ENCODE measurements at places on chromosomes 6 and 20.

- peak; percentile 36 for DNase-seq
Observed at GRCh38 chr20:59495894-59496510, 108.3 kb upstream of the PHACTR3 start.

- DNase-seq: no peak
Observed at GRCh38 chr6:36353411-36353915, 16.8 kb upstream of the BNIP5 start.

GRCh38 chr6:168179702-168180382 lies 100.8 kb upstream of the FRMD1 start:
- DNase-seq: no peak

DNA sequence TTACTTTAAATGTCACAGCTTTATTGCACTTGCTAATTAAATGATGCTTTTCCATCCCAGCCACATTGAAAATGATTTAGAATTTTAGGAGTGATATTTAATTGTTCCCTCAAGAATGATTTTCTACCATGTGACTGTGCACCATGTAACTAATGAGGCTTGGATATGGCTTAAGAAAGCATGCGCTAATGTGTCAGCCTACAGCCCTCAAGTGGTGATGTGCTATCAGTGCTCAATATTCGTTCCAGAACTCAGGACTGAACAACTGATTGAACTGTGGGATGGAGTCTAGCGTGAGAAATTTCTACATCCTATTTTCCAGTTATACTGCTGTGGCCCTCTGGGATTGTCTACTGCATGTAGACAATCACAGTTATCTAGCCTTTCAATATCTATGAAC lies 71.5 kb downstream of the PKIB start:
- DNase-seq: no peak

- no peak for DNase-seq
Observed at GRCh38 chr6:74755778-74756177, 450.1 kb downstream of the COL12A1 start.

DNA sequence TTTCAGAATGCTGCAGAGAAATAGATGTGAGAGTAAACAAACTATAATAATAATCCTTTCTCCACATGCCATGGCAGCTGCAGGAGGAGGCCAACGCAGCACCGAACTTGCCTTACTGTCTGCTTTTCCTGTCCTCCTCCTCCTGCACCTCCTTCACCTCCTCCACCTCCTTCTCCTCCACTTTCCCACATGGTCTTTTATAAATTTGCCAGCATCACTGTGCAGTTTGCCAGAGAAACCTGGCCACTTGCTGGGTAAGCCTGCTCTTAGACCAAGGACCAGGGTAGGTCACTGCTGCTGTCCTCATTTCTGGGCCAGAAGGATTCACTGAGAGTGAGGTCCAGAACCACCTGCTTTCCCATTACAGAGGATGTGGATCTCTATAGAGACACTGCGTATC lies 8.7 kb downstream of the SGK1 start:
- DNase-seq: no peak

GRCh38 chr6:25655723-25656122 lies 3.7 kb downstream of the SCGN start:
- no peak for DNase-seq

GRCh38 chr6:108897371-108897770 lies 49.1 kb downstream of the ARMC2 start:
- DNase-seq: no peak

DNA sequence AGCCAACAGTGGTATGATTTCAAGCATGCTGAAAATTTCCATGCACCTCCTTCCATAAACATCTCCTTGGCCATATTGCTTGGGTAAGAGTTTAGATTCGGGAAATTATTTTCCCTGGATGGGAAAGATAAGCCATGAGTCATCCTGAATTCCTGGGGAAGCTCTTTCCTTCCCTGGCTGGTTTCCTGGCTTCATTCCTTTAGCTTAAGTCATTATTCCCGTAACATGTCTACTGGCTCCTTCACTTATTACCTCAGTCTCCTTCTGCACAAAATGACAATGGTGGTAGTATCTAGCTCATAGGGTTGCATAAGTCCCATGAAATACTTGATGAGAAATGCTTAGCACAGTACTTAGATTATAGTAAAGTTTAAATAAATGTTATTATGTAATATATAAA lies 27.6 kb downstream of the TINAG start:
- no peak for DNase-seq

DNA sequence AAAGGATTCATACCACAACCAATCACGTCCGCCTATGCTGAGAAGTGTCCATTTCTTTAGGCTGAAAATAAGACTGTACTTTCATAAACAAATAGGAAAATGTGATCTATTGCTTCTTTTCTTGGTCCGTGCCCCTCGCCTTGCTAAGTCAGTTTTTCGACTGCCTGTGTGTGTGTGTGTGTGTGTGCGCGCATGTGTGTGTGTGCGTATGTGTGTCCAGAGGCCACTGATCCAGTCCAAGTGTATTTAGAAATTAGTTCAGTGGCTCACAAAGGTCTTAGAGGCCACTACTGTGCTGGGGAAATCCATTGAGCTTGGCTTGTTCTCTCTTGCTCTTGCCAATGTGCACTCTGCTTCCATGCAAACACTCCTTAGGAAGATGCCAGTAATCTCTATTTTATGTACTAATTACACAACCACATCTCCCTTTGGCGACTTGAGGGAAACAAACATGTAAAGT lies 50.5 kb downstream of the SLC22A23 start:
- DNase-seq: no peak

DNA sequence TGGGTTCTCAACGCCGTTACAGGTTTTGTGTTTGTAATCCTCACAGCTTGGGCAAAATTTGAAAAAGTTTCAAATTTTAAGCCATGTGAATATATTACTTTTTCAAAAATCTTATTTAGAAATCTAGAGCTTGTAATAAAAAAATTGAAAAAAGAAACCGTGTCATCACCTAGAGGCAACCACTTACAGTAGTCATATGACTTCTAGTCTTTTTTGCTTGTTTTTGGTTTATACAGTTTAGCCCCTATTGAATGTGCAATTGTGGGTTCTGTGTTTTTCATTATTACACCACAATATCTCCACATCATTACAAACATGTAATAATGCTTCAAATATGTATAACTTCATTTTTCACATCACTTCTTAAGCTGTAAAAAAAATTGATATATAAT lies 888 bp downstream of the DYNLRB1 start:
- no peak for DNase-seq

DNA sequence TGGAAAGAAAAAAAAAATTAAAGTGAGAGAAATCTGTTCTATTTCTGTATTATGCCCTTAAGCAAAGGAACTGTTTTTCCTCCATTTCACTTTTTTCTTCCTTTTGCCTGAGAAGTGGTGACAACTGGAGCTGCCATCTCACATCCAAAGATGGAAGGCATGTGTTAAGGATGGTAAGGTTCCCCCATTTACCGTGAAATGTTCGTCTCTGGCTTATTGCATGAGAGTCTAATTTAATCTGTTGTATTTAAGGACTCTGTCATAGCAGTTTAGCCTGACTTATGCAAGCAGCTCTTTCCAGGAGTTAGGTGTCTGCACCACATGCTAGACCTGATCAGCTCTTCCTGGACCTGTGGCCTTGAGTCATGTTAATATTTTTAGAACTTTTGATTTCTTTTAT lies 389.5 kb upstream of the MAP3K7 start:
- no peak for DNase-seq

DNA sequence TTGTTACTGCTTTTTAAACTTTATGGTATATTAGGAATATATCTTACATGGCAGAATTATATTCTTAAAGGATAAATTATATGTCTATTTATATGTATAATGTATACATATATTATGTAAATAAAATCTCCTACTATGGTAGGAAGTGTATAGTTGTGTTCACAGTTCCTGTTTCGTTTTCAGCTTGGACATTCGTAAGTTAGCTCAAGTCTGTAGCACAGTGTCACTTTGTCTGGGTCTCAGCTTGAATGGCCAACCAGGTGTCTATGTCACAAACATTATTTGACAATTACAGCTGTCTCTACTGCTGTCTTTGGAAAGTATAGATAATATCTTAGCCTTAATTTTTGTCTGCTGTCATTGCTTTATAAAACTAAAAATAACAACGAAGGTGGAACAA lies 303.9 kb downstream of the CDKAL1 start:
- no peak for DNase-seq

- DNase-seq: peak; percentile 66
Observed at GRCh38 chr6:3138341-3138740, 19.0 kb downstream of the TUBB2A start.

- peak; percentile 81 for DNase-seq
Observed at GRCh38 chr6:149934249-149935156, 7.3 kb upstream of the ULBP2 start.

DNA sequence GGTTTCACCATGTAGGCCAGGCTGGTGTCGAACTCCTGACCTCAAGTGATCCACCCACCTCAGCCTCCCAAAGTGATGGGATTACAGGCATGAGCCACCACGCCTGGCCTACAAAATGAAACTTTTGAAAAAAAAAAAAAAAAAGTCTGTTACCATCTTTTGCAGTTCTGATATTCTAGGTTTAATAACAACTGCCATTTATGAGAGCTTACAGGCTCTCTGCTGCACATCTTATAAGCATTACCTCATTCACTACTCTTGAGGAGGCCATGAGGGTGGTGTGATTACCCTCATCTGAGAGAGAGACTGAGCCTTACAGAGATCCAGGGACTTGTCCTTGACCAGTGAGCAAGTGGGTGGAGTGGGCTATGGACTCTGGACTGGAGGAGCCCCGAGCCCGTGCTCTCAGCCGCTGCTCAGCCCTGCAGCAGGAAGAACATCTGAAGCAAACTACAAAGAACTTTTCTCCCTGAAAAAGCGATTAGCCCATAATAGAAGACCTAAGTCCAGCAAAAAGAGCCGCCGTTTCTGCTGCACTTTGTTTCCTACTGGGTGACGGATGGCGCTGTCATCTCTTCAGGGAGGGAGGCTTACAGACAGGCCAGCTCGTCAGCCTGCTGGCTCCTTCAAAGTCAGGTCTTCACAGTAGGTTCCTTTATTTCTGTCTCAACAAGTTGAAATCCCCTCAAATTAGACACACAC lies 119.8 kb upstream of the AKAP12 start:
- DNase-seq: no peak

- no peak for DNase-seq
Observed at GRCh38 chr20:16209951-16210361, 363.3 kb downstream of the KIF16B start.

DNA sequence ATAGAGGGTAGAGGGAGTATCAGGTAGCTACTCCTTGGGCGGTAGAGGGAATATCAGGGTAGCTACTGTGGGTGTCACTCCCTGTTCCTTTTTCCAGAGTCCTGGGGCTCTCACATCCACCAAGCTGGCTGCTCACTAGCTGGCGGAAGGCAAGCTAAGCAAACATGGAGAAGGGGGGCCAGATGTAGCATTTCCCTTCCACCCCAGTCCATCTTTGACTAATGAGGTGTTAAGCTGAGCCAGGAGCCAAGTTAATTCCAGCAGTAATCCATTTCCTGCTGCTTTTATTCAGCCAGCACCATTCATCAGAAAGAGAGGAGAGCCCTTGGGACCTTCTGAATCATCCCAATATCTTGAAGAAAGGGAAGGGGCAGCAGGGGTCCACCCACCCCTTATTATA lies 330.0 kb downstream of the ZFAND3 start:
- no peak for DNase-seq

DNA sequence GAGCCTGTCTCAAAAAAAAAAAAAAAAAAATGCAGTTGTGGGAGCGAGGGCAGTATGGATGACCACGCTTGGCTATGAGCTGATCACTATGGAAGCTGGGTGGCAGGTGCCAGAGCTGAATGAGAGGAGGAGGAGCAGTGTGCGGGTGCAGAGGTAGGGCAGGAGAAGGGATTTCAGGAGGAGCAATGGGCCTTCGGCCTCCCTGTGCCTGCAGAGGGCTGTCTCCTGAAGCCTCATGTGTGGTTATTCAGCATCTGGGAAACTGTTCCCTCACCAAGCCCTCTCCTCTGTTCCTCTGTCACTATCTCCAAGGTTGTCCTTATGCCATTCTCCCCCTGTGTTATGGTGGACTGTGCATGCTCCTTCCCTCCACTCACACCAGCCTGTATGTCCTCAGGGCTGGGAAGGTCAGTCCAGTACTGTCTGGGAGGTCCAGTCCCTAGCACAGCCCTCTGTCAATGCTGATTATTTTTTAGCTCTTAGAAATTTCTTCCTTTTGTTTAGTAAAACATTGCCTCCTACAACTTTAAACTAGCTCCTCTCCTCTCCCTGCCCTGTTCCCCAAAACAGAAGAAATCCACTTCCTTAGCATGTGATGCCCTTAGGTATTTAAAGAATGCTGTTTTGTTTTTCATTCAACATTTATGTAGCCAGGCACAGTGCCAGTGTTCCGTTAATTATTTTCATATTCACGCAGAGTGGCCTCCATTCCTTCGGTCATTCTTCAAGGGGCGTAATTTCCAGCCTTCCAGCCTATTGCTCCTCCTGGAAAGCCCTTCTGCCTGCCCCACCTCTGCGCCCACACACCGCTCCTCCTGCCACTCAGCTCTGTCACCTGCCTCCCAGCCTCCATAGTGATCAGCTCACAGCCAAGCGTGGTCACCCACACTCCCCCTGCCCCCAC lies 48.9 kb downstream of the CNBD2 start:
- DNase-seq: no peak

GRCh38 chr6:169416249-169416648 lies 162.6 kb upstream of the THBS2 start:
- no peak for DNase-seq
